CD8-positive, alpha-beta memory T cell (primary cell): ENCODE measurements at places on chromosomes 2 and 18. TPM values are rescaled to one million over a fixed set of nuclear protein-coding genes. Genes with fewer than 3 reads are reported as not detected.

The ITGA6 gene
- 9.0 TPM for total RNA-seq

The GALNT1 gene
- total RNA-seq = 46.1 TPM

The ARHGAP28 gene
- not detected for total RNA-seq

- H3K27ac ChIP-seq = no peak overlapping the region
- H3K36me3 ChIP-seq = peaks cover 7% of the 10 kb centered on the region
- H3K4me3 ChIP-seq = no peak overlapping the region
Measured at GRCh38 chr2:64104933-64105332, 39.3 kb downstream of the PELI1 start.

The VAMP8 gene
- 95.4 TPM for total RNA-seq

The CXCR4 gene
- total RNA-seq = 106 TPM

GRCh38 chr2:69046221-69046662 lies 33.3 kb downstream of the ANTXR1 start:
- H3K27ac ChIP-seq = no peak overlapping the region
- H3K27me3 ChIP-seq = no peaks in the 10 kb centered on the region
- no peak overlapping the region for H3K4me3 ChIP-seq
- H3K4me1 ChIP-seq = no peaks in the 10 kb centered on the region
- no peak for DNase-seq

- no peak overlapping the region for H3K4me3 ChIP-seq
- H3K36me3 ChIP-seq = no peaks in the 10 kb centered on the region
- H3K27me3 ChIP-seq = no peaks in the 10 kb centered on the region
- no peak for DNase-seq
- H3K4me1 ChIP-seq = no peaks in the 10 kb centered on the region
- H3K27ac ChIP-seq = no peak overlapping the region
Measured at GRCh38 chr2:41500895-41501294, 546.9 kb upstream of the PKDCC start.

- H3K4me1 ChIP-seq = no peaks in the 10 kb centered on the region
- H3K27ac ChIP-seq = no peak overlapping the region
- H3K36me3 ChIP-seq = no peaks in the 10 kb centered on the region
- no peaks in the 10 kb centered on the region for H3K27me3 ChIP-seq
- no peak overlapping the region for H3K4me3 ChIP-seq
Measured at GRCh38 chr18:26919627-26920026, 54.1 kb upstream of the AQP4 start.

GRCh38 chr2:8408560-8409460 lies 273.0 kb upstream of the ID2 start:
- H3K27ac ChIP-seq = no peak overlapping the region
- peak; percentile 25 for DNase-seq
- H3K36me3 ChIP-seq = no peaks in the 10 kb centered on the region
- no peak overlapping the region for H3K4me3 ChIP-seq
- H3K4me1 ChIP-seq = no peaks in the 10 kb centered on the region
- no peaks in the 10 kb centered on the region for H3K27me3 ChIP-seq

DNA sequence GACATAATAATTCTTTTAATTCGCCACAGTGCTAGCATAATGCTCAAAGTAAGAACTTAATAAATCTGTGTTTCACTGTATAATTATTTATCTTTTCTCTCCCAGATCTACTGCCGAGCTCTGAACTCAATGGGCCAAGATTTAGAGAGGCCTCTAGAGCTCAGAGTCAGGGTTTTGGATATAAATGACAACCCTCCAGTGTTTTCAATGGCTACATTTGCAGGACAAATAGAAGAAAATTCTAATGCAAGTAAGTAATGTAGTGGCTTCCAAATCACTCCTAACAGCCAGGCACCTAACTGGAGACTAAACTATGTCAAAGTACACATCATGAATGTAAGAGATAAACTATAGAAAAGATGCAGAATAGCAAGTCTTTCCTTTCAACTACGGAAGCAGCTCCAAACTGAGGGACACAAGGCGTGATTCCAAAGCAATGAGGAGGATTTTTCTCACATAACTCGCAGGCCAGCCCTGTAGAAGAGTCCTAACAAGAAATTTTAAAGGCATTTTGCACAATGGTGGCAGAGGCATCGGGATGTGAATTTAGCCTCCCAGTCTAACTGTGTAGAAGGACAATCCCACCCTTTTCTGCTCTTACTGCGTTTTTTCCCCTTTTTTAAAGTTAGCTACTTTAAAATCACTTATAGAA lies 12.0 kb downstream of the DSG1 start:
- no peaks in the 10 kb centered on the region for H3K36me3 ChIP-seq
- no peak for DNase-seq

DNA sequence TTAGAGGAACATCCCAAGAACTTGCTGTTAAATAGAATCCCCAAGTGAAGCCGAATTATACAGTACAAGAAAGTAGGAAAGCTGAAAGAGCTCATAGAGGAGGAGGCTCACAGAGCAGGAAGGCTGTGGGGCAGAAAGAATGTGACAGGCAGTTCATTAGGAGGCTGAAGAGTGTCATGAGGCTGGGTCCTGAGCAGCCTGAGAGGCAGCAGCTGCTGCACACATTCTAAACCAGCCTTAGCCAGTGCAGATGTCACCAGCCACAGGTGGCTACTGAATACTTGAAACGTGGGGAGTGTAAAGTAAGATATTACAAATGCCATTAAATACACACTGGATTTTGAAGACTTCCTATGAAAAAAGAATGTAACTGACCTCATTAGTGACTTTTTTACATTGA lies 490.2 kb upstream of the KLHL29 start:
- no peaks in the 10 kb centered on the region for H3K4me1 ChIP-seq
- H3K36me3 ChIP-seq = no peaks in the 10 kb centered on the region
- no peaks in the 10 kb centered on the region for H3K27me3 ChIP-seq
- no peak overlapping the region for H3K4me3 ChIP-seq

The LRRTM4 gene
- total RNA-seq = not detected

GRCh38 chr2:102103992-102104871 lies 38.3 kb upstream of the IL1R1 start:
- no peaks in the 10 kb centered on the region for H3K36me3 ChIP-seq
- peak overlapping the region; percentile 37 for H3K4me3 ChIP-seq
- H3K27ac ChIP-seq = no peak overlapping the region
- H3K27me3 ChIP-seq = no peaks in the 10 kb centered on the region

GRCh38 chr2:172342611-172343010 lies 84.8 kb upstream of the ITGA6 start:
- DNase-seq = no peak
- no peak overlapping the region for H3K27ac ChIP-seq
- H3K36me3 ChIP-seq = no peaks in the 10 kb centered on the region

DNA sequence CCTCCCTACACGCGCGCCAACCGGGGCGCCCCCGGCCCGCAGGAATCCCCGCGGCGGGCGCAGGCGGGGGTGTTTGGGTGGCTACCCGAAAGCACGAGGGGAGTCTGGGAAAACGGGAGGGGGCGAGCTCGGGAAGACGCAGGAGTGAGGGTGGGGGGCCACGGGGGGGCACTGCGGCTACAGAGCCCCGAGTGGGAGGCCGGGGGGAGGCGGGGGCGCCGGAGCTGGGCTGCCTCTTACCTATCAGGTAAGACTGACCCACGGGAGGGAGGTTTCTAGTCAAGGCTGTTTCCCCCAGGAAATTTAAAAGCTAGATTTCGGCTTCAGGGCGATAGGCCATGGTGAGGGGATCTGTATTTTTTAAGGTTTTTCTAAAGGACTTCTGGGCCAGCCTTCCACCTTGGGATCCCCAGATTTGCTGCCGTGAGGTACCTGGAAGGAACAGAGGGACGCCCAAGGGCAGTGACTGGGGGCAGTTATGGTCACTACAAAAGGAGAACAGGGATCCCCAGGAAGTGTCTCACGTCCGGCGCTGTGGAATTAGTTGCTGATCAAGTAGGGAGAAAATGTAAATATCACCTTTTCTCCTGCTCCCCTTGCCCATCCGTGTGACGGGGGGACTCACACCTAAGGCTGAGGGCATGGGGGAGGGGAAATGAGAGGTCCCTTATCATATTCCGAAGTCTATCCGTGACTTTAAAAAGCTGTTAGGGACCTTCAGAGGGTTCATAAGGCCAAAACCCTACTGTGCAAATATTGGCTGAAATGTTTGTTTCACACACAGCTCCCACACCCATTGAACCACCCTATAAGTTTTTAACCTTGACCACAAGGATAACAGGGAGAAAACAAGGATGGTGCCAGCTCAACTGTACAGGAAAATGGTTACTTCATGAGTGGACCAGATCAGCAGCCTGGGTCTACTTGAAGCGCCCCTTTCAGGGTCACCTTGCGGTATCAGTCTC lies 638 bp upstream of the IRS1 start:
- H3K4me1 ChIP-seq = peaks cover 15% of the 10 kb centered on the region
- H3K27ac ChIP-seq = no peak overlapping the region
- no peaks in the 10 kb centered on the region for H3K27me3 ChIP-seq
- H3K4me3 ChIP-seq = peak overlapping the region; percentile 51

DNA sequence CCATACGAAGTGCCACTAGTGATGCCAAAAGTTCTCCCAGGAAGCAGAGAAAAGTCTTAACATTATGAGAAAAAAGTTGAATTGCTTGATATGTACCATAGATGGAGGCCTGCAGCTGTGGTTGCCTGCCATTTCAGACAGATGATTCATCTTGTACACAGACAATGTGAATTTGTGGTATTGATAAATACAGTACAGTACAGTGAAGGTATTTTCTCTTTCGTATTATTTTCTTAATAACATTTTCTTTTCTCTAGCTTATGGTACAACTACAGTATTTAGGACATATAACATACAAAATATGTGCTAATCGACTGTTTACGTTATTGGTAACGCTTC lies 33.6 kb upstream of the VWC2L start:
- H3K36me3 ChIP-seq = no peaks in the 10 kb centered on the region
- DNase-seq = no peak
- no peak overlapping the region for H3K4me3 ChIP-seq
- H3K4me1 ChIP-seq = no peaks in the 10 kb centered on the region
- H3K27me3 ChIP-seq = no peaks in the 10 kb centered on the region

The IL18R1 gene
- total RNA-seq = 17.6 TPM

DNA sequence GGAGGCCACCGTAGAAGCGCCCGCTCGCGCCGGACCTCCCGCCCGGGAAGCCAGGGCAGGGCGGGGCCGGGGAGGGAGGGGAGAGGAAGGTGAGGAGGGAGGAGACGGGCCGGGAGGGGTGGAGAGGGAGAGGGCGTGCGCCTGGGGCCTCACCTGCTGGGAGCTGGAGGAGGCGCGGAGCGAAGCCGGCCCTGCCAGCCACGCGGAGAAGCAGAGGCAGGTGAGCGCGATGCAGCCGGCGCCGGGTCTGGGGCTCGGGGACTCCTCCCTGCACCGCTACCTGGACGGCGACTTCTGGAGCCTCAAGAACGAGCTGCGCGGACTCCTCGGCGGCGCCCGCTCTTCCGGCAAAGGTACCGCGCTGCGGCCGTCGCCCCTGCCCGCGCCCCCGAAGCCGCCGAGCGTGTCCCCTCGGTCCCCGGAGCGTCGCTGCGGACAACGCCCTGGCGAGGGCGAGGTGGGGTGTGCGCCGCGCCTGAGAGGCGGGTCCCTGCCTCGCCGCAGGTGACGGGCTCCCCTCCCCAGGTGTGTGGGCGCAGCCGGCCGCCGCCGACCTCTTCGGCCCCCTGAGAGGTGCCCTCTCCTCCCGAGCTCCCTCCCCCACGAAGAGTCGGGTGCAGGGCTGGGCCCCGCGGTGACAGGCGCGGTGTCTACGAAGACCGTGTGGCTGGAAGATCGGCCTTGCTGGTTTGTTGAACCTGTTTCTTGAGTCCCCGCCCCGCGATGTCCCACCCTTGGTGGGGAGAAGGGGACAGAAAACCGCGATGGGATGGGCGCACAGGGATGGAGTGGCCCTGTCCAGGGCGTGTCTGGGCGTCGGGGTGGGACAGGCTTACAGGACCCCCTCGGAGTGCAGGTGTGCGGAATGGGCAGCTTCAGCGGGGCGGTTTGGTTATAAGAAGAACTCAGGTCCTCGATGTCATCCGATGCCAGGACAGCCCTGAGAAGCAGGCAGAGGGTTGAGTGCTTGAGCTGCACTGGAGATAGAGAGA lies at the start of gene ACOXL:
TSS of gene ACOXL (plus strand) at position 152 of the 992 bp plus-strand sequence. CDS start 35,817 bp downstream, outside the sequence.
- DNase-seq = no peak
- H3K36me3 ChIP-seq = no peaks in the 10 kb centered on the region
- peak within 1 kb of the TSS; percentile 22 for H3K4me3 ChIP-seq
- no peak within 1 kb of the TSS for H3K27ac ChIP-seq
- H3K27me3 ChIP-seq = peaks cover 41% of the 10 kb centered on the region

DNA sequence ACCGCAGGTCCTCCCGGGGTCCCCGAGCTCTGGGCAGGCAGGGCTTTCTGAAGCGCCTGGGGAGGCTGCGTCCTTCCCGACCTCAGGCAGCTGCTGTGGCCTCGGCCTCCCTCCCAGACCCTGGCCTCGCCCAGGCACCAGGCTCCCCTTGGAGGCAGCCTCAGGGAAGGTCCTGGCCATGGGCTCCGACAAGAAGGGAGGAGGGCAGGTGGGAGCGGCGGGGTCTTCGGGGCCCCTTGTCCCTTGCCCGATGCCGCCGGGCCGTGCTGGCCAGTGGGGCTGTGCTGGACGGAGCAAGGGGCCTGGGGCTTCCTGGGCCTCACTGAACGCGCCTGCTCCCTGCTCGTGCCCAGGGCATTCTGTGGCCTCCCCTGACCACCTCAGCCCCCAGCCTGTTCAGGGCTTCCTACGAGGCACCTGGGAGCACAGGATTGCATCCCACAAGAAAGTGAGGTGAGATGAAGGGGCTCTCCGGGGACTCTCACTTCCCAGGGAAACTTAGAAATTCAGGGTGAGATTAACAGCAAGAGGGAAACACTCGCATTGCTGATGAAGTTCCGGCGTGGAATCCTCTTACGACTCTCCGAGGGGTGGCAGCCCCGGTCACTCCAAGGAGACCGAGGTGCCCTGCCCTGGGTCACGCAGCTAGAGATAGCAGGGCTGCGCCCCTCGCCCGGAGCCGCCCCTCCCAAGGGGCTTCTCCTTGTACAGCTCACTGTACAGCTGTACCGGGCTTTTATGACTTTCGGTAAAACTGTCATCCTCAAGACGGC lies 778 bp downstream of the MFSD2B start:
- H3K36me3 ChIP-seq = no peaks in the 10 kb centered on the region
- no peaks in the 10 kb centered on the region for H3K4me1 ChIP-seq
- DNase-seq = no peak
- H3K27me3 ChIP-seq = peaks cover 10% of the 10 kb centered on the region
- peak overlapping the region; percentile 82 for H3K27ac ChIP-seq

DNA sequence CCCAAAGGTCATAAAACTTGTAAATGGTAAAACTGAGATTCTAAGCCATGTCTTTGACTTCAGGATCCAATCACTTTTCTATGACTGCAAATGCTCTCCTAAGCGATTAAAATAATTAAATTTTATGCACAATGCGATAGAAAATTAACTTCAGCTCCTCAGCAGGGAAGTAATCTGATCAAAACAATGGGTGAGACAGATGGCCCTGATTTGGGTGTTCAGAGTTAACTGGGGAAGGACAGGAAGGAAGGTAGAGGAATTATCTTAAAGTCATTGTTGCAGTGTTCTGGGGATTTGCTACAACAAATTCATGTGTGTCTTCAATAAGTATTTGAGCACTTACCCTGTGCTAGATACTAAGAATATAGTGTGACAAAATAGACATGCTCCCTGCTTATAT lies 446.0 kb upstream of the MEX3C start:
- no peaks in the 10 kb centered on the region for H3K27me3 ChIP-seq
- DNase-seq = no peak
- H3K27ac ChIP-seq = no peak overlapping the region
- H3K4me3 ChIP-seq = no peak overlapping the region

DNA sequence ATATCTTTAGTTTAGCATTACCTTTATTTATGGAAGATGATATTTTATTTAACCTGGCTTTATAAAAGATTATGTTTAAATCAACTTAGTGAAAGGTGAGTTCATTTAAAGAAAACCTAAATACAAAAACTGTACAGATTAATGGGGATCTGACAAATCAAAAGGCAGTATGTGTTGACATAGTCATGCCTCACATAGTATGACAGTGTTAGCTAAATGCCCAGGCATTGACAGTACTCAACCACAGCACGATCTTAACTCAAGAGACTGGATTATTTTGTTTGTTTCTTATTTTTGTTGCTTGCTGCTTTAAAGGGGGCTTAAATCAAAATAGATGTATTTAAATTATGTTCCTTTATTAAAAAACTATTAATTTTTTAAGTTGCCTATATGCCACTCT lies 7.8 kb downstream of the DOK6 start:
- H3K4me1 ChIP-seq = no peaks in the 10 kb centered on the region
- H3K36me3 ChIP-seq = no peaks in the 10 kb centered on the region
- no peak overlapping the region for H3K27ac ChIP-seq
- peaks cover 2% of the 10 kb centered on the region for H3K27me3 ChIP-seq
- DNase-seq = no peak
